Activated CD8-positive, alpha-beta memory T cell treated with anti-CD3 and anti-CD28 coated beads for 4 hours (primary cell): ENCODE measurements at places on chromosomes 12 and 14.

DNA sequence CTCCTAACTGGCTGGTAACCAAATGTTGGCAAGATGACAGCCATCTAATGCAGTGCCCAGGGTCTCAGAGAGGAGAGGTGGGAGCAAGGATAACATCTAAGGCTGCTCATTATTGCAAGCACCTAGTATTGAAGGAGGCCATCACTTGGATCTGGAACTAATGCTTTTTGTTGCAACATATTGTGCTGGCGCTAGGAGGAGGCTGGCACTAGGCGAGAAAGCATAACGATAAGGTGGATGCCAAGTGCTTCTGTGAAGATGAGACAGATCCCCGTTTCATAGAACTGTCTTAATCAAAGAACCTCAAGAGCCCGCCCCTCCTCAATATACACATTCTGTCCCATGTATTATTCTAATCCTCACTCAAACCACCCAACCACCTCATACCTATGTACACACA is 774.0 kb downstream of the VRK1 start:
- DNase-seq = no peak

DNA sequence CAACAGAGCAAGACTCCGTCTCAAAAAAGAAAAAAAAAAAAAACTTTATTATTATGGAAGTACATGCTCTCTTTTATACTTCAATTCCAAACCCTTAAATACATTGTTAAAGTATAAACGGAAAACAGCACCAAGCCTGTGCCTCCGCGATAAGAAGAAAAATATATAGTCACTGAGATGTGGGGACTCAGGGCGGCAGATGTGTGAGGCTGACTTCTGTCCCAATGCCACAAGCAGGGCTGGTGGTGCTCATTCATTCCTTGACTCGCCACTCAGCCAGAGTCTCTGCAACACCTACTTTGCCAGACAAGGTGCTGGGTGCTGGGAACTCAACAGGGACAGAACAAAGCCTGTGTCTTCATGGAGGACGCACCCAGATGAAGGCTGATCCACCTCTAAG is 13.8 kb downstream of the LGMN start:
- DNase-seq = no peak

DNA sequence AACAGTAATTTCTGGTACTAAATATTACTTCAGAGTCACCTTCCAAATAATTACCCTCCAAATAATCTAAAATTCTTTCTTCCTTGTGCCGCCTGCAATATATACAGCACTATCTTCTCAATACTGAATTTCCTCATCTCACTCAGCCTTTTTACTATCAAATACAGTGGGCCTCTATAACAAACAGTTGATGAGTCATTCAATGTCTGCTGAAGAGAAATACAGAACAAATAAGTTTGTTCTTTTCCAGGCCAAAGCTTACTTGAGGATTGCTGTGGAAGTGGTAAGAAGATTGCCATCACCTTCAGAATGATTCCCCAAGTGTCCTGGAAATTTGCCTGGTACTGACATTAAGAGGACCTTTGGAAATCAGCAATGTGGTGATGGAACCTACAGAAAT is 218.2 kb upstream of the ARHGAP5 start:
- no peak for DNase-seq

DNA sequence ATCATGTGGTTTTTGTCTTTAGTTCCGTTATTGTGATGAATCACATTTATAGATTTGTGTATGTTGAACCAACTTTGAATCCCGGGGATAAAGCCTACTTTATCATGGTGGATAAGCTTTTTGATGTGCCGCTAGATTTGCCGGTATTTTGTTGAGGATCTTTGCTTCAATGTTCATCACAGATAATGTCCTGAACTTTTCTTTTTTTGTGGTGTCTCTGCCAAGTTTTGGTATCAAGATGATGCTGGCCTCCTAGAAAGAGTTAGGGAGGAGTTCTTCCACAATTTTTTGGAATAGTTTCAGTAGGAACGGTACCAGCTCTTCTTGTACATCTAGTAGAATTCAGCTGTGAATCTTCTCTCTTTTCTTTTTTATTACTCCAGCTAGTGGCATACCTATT is 6.9 kb upstream of the KRT6B start:
- DNase-seq = no peak

- DNase-seq = no peak
Observed at GRCh38 chr14:39988939-39989338, 556.7 kb upstream of the FBXO33 start.

DNA sequence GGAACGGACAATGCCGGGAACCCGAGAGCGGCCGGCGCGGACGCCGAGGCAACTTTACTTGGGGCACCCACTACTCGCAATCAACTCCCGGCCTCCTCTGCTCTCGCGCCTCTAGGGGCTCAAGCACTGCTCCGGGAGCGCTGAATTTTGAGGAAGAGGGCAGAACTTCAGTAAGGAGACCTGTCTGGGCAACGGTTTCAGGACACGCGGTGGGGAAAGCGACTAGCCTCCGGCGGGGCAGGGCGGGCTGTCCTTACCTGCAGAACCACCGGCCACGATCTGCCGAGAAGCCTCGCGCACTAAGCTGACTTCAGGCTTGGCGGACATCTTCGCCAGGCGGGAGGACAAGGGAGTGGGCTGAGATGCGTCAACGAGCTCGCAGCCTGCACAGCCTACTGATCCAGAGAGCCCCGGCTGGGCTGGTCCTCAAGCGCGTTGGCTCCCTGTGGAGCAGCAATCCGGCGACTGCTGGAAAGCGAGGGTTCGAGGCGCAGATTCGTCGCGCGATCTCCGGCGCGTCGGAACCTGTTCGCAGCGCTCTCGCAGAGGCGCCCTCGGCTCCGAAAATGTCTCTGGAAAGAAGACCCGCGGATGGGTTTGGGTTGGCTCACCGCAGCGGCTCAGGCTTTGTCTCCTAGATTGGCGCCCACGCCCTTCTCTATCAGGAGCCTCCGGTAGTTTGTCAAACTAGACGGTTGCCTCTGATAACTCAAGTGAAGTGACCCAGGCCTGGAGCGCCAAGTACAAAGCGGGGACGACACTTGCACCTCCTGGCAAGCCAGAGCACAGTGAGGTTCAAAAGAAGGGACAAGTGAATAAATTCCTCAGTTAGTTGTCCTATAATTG is at the start of gene SLC25A21:
Gene SLC25A21 (minus strand): TSS at position 583 of the 846 bp plus-strand sequence.
- no peak for DNase-seq

DNA sequence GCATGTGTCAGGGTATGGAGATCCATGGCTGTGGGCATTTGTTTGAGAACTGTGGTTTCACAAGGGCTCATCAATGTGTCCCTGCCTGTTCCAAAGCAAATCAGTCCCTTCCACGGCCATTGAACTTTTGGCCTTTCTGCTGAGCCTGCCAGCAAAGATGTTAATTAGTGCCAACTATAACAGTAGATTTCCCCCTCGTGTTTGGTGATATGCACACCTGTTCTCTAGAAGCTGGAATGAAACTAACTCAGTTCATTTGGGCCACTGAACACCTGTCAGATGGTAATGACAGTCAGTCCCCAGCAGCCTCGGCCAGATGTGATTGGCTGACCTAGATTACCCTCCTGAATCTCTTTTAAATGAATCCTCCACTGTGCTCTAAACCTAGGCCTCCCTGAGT is 43.2 kb downstream of the IRAK3 start:
- DNase-seq = no peak

DNA sequence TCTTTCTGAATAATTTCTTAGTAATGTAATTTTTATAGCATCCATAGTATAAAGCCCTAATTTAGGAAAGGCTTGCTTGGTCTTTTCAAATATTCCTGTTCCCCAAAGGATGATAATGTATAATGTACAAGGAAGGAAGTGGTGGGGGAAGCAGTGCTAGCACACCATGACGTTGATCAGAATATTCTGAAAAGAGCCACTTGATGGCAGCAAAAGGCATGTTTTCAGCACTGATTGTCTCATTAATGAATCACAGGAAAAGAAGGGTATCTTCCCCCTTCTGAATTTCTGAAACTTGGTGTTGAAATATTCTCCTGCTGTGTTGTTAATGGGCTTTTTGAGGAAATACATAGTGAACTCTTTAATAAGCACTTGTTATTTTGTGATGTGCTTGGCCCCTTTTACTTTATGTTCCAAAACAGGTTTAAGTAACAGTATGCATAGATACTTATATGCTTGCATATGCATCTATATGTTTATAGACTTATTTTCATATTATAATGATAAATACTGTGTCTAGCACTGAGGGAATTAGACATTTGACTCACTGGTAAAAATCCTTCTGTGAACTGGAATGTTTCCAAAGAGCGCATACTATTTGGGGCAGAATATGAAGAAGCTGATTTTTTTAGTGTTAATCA is 122.0 kb downstream of the TMEM117 start:
- DNase-seq = no peak

DNA sequence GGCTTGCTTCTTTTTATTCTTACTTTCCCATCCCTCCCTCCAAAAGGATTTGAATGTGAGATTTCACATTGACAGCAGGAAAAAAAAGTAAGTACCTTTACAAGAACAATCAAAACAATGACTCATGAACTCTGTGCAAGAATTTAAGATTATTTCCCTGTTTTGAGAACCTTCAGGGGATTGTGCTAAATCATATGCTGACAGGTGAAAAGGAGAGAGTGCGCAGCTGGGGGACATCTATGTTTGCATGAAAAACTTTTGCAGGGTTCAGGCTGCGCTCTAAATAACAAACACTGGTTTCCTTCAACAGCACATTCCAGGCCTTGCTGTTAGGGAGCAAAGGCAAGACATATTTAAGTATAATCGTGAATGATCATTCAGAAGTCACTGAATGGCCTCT is 27.3 kb downstream of the RERG start:
- DNase-seq = no peak

DNA sequence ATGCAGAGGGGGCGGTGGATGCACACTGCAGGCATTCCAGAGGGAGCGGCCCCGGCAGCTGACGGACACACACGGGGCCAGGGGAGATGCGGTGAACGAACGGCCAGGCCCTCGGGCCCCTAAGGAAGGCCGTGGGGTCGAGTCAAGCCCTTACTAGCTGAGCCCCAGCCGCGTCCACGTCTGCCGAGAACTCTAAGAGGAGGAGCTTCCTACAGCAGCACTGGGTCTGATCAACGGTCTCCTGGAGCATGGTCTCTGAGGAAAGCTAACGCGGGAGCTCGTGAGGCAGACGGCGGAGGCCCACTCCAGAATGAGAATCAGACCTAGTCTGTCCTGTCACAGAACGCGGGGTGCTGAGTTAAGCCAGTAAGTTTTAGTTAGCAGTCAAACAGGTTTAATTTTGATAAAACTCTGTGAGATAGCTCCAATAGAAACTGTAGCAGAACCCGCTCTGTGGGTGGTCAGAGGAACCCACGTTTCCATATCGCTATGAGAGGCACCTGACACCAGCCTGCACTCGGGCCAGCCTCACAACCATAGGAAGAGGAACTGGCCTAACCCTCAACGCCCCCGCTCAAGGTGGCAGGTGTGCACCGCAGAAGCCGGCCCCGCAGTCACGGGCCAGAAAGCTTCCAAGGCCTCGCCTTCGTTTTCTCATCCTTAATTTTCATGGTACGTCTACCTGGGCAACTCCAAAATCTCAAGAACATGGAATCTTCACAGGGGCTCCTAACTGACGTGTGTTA is 55.5 kb downstream of the CDC42BPB start:
- DNase-seq = no peak

DNA sequence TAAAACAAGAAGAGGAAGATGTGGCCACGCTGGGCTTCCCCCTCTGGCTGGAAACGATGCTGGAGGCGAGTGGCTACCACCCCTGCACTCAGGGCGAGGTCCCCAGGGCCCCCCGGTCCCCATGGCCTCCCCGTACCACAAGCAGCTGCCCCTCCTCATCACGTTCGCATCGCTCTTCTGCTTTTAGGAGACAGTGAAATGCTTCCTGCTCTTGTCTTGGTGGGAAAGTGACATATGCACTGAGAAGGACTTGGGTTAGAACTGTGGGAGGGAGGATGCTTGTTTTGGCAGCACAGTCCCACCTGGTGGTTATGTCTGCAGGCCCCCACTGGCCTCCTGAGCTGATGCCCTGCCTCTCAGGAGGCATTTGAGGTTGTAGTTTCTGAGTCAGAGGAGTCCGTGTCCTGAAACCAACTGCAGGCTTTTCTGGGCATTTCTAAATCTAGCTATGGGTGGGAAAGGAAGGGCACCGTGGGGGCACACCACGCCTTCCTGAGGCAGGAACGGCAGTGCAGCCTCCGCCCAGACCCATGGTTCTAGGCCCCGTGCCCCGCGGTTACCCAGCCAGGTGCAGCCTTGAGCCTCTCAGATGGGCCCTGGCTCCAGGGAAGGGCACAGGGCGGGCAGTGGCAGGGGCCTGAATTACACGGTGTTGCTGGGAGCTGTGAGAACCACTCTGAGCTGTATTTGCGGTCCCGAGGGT is 139.3 kb downstream of the ADGRD1 start:
- DNase-seq = no peak

GRCh38 chr12:3135522-3136461 is 58.6 kb downstream of the TSPAN9 start:
- DNase-seq = no peak

DNA sequence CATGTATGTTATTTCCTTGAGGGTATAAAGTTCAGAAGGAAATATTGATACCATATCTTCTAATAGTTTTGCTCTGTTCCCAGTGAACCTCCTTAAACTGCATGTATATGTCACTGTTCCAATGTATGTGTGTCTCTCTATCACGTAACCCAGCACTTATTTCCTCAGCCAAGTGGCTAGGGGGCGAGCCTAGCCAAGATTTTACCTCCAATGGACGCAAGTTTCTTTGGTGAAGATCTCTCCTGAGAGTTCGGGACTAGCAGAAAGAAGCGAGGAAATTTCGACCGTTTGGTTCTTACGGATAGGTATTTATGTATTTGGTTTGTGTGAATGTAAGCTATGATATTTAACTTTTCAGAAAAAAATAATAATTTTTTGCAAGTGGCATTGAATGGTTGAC is 2.5 kb downstream of the SFSWAP start:
- DNase-seq = no peak

DNA sequence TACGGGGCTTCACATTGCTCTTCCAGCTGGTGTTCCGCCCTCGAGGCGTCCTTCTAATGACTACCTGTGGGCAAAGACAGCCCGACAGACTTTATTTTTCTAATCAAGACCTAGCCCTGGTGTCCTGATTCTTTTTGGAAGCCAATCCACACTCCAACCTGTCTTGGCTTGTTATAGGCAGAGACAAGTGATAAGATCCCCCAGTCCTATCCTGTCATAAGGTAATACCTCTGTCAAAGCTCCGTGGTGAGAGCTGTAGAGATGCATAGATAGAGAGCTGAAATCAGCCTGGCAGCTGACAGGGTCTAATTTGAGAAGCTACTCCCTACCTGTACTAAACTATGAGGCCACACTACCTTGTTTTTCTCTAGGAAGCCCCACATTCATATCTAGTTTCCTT is 11.5 kb upstream of the WNK1 start:
- no peak for DNase-seq

GRCh38 chr14:65336191-65336591 is 76.3 kb upstream of the FUT8 start:
- DNase-seq = no peak

GRCh38 chr14:67837011-67837624 is 17.5 kb downstream of the RAD51B start:
- DNase-seq = no peak

- DNase-seq = no peak
Observed at GRCh38 chr12:67816269-67816668, 167.7 kb downstream of the DYRK2 start.

- DNase-seq = no peak
Observed at GRCh38 chr14:92696366-92696765, 52.1 kb downstream of the LGMN start.

- no peak for DNase-seq
Observed at GRCh38 chr14:70073924-70074566, 114.7 kb downstream of the SLC8A3 start.
